ENCODE measurements at places on chromosomes 3 and 15. TPM values are rescaled to one million over a fixed set of nuclear protein-coding genes. Genes with fewer than 3 reads are reported as not detected.

- no peak for DNase-seq
Observed at GRCh38 chr3:121690777-121691405, 30.2 kb upstream of the HCLS1 start.

- no peak for DNase-seq
Observed at GRCh38 chr15:24318981-24319380, 356.6 kb upstream of the NPAP1 start.

GRCh38 chr15:76664895-76665294 is 240.2 kb downstream of the SCAPER start:
- DNase-seq: no peak

- peak; percentile 74 for DNase-seq
Observed at GRCh38 chr3:161409069-161409468, 37.8 kb upstream of the SPTSSB start.

- DNase-seq: peak; percentile 75
Observed at GRCh38 chr3:47475570-47476329, at the start of gene SCAP. TSS of gene SCAP (minus strand) at chr3:47475941. CDS start at chr3:47442993, 32,948 bp downstream.

- DNase-seq: peak; percentile 82
Observed at GRCh38 chr3:99753268-99753975, 64.2 kb upstream of the CMSS1 start.

- DNase-seq: peak; percentile 58
Observed at GRCh38 chr15:60179786-60180391, 175.8 kb downstream of the FOXB1 start.

GRCh38 chr3:112746675-112747280 is 99.9 kb downstream of the CD200R1L start:
- DNase-seq: no peak

CAPN3 gene
- total RNA-seq: 0.54 TPM
